ENCODE measurements at places on chromosomes 16 and 17. TPM values are rescaled to one million over a fixed set of nuclear protein-coding genes. Genes with fewer than 3 reads are reported as not detected.

DNA sequence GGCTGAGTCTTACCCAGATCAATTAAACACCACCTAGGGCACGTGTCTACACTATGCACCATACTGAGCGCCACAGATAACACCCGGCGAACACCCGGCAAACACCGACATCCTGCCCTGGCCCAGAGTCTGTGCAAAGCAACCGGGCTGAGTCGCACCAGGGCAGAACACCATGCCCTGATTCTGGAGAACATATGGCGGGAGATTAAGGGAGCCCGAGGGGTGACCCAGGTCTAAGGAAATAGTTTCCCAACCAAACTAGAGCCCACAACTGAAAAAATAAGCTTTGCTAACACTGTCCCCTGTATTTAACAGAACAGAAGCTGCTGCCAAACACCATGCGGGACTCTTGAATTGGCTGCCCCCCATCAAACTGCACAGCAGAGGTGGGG is 22.1 kb downstream of the MYO18A start:
- no peak for DNase-seq

DNA sequence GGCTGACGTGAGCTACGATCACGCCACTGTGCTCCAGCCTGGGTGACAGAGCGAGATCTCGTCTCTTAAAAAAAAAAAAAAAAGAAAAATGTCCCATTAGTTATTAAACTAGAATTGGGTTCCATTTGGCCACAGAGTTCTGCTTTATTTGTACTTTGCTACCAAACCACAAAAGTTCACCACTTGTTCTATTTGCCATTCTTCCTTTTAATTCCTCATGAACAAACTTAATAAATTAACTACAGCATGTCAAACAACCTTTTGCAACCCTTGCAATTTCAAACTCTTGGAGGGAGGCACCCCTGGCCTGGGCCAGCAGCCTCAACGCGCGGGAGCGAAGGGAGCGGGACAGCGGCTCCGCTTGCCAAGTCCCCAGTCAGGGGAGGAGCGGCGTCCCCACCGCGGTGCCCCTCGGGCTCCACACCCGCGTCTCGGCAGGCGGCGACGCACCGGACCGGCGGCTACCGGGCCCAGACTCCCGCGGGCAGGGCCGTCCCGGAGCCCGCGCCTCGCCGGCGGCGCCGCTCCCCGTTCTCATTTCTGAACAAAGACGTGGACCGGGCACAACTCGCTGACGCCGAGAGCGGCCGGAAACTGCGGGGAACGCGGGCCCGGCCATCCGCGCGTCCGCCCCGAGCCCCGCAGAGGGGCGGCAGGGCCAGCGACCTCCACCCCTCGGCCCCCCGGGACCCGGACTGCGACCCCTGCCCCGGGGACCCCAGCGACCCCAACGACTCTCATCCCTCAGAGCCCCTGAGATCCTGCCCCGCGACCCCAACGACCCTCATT is 775 bp downstream of the CYTH1 start:
- DNase-seq: peak; percentile 45

DNA sequence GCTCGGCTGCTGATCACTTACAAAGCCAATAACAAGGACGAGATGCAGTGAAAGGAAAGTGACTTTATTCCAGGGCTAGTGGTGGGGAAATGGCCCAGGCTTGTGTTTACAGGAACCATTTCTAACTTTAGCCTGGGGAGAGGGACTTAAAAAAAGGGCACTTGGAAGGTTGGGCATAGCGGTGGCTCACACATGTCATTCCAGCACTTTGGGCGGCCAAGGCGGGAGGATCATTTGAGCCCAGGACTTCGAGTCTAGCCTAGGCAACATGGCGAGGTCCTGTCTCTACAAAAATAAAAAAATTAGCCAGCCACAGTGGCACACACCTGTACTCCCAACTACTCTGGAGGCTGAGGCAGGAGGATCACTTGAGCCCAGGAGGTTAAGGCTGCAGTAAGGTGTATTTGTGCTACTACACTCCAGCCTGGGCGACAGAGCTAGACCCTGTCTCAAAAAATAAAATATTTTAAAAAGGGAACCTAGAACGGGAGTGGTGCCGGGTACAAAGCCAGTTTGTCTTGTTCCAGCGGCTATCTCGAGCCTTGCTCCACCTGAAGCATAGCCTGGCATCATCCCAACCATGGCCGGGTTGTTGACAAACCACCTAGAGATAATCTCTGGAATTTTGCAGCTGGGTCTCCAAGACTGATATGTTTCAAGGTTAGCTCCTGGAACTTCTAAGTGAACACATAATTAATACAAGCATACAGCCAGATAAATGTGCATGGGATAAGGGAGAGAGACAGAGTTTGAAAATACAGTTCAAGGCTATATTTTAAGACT is 5.7 kb upstream of the TVP23A start:
- no peak for DNase-seq

- DNase-seq: no peak
Observed at GRCh38 chr17:40518401-40519088, 17.1 kb upstream of the TNS4 start.

- DNase-seq: no peak
Observed at GRCh38 chr17:36862116-36862920, 75.0 kb upstream of the LHX1 start.

GRCh38 chr16:2003827-2004641 is 5.6 kb downstream of the ZNF598 start:
- DNase-seq: peak; percentile 84

DNA sequence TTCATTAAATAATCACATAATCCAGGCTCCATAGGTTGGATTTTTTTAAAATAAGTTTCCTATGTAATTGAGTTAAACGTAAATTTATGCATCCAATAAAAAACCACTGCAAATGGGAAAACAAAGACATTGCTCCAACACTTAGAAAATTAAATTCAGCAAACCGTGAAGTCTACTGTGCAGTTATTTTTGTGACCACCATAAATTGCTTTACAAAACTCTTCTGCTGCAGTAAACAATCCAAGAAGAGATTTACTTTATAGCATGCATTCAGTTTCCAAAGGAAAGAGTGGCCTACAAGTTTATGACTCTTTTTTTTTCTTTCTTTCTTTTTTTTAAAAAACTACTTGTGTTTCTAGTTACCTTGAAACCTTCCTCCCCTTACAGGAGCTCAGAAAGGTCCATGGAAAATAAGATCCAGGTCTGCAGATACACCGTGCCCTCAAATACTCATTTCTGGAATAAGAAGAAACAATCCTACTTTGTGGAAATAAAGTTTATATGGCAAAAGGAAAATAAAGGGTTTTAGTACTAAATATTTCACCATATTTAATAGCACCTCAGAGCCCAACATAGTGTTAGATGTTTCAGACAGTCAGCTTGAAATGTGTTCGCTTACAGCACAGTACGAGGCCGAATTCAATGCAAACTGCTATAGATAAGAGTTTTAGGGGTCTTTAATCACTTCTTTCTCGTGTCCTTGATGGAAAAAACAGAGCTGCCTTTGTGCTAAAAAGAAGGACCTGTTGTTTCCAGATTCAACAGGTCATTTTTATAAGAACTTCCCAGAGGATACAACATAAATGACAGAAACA is 3.2 kb downstream of the HS3ST3A1 start:
- no peak for DNase-seq

DNA sequence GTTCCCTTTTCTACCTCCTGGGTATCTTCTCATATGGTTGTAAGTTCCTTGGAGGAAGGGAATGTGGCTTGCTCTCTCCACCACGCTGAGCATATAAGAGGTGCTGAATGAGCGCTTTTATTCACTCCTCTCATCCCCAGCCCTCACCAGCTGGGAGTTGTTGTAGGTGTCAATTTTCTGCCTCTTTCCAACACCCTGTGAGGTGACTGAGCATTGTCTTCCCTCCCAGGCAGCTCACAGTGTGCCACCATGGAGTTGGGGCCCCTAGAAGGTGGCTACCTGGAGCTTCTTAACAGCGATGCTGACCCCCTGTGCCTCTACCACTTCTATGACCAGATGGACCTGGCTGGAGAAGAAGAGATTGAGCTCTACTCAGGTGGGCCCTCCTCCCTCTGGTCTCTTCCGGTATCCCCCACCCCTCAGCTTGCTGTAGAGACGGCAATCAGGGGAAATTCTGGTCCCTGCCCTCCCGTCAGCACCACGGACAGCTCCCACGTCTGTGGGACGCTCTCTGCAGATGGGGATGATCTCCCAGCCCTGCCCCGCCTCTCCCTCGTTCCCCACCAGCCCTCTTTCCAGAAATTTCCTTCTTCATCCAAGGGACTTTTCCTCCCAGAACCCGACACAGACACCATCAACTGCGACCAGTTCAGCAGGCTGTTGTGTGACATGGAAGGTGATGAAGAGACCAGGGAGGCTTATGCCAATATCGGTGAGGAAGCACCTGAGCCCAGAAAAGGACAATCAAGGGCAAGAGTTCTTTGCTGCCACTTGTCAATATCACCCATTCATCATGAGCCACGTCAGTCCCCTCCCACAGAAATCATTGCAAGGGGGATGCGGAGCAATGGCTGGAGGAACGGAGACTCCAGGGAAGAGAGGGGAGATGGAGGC is 18.3 kb downstream of the CIITA start:
- DNase-seq: no peak

GRCh38 chr16:68732741-68733399 is 4.2 kb upstream of the CDH1 start:
- no peak for DNase-seq

DNA sequence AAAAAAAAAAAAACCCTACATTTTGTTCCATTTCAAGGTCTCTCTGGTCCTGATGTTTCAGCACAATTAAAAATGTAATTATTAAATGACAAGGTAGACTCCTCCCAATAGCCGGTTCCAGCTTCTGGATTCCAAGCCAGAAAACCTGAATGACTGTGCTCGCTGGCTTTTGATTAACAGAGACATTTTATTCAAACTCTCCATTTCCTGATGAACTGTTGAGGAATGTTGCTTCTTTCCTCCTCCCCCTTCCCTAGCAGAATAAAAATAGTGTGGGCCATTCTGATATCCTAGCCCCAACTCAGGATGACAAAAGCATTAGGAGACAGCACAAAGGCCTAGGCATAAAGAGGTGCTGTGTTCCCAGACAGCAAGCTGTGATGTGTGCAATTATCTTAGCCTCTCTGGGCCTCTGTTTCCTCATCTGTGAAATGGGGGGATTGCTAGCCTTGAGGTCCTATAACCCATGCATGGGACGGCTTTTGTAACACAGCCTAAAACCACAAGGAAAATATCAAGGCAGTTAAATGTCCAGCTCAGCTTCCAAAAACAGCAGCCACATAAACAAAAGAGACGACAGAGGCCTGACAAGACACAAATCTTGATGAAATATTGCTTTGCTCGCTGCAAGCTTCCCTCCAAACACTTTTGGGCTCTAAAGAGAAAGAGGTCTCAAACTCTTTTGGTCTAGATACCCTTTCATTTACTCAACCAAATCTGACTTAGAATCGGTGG is 127.2 kb upstream of the RCVRN start:
- DNase-seq: no peak

Gene FNDC8
- not detected for total RNA-seq

Gene AARSD1
- 85.5 TPM for total RNA-seq

Gene MYO15B
- total RNA-seq: 18.1 TPM

Measured in activated T-helper 1 cell treated with anti-CD3 and anti-CD28 coated beads, Interleukin-12 subunit alpha, Interleukin-12 subunit beta, Interleukin-2, Interleukin-4 antibody, amounts not matched to agents 30 ng/mL and 10 ng/mL and 1 ng/mL, durations not matched to agents 14 hours and 24 hours and 36 hours (primary cell).